Breast epithelium (tissue), 4 donors: ENCODE measurements at places on chromosomes 4 and X. TPM values are rescaled to one million over a fixed set of nuclear protein-coding genes. Genes with fewer than 3 reads are reported as not detected.

The CLNK gene
- not detected for total RNA-seq

The STK32B gene
- total RNA-seq, result 4.6 TPM

The GK gene
- total RNA-seq, result 12.1 TPM

The MPC1L gene
- not detected for total RNA-seq

The SRPK3 gene
- 0.33 TPM for total RNA-seq

The RAB41 gene
- total RNA-seq, result not detected

The CT45A10 gene
- total RNA-seq, result not detected

The ETDA gene
- not detected for total RNA-seq

The CT45A2 gene
- not detected for total RNA-seq

- DNase-seq, result no peak
- no peaks in the 10 kb centered on the region for H3K27me3 ChIP-seq
- H3K4me3 ChIP-seq, result no peak overlapping the region
Measured at GRCh38 chr4:146105464-146105863, 70.1 kb upstream of the LSM6 start.

GRCh38 chr4:173490256-173490655 is 39.8 kb downstream of the HAND2 start:
- H3K27ac ChIP-seq, result no peak overlapping the region
- H3K27me3 ChIP-seq, result no peaks in the 10 kb centered on the region

GRCh38 chr4:90226734-90227133 is 99.5 kb downstream of the CCSER1 start:
- no peaks in the 10 kb centered on the region for H3K4me1 ChIP-seq
- no peak for DNase-seq
- no peaks in the 10 kb centered on the region for H3K36me3 ChIP-seq
- H3K4me3 ChIP-seq, result no peak overlapping the region
- no peak overlapping the region for H3K27ac ChIP-seq

- H3K36me3 ChIP-seq, result no peaks in the 10 kb centered on the region
- DNase-seq, result no peak
- H3K4me3 ChIP-seq, result no peak overlapping the region
- no peaks in the 10 kb centered on the region for H3K27me3 ChIP-seq
- H3K4me1 ChIP-seq, result no peaks in the 10 kb centered on the region
- H3K27ac ChIP-seq, result no peak overlapping the region
Measured at GRCh38 chr4:150950657-150951288, 64.3 kb downstream of the LRBA start.

GRCh38 chr4:90443231-90443630 is 316.0 kb downstream of the CCSER1 start:
- DNase-seq, result no peak
- H3K27me3 ChIP-seq, result no peaks in the 10 kb centered on the region
- H3K27ac ChIP-seq, result no peak overlapping the region
- no peaks in the 10 kb centered on the region for H3K4me1 ChIP-seq
- H3K4me3 ChIP-seq, result no peak overlapping the region
- no peaks in the 10 kb centered on the region for H3K36me3 ChIP-seq

GRCh38 chr4:1139860-1140259 is 26.5 kb upstream of the RNF212 start:
- H3K27ac ChIP-seq, result no peak overlapping the region
- DNase-seq, result no peak

DNA sequence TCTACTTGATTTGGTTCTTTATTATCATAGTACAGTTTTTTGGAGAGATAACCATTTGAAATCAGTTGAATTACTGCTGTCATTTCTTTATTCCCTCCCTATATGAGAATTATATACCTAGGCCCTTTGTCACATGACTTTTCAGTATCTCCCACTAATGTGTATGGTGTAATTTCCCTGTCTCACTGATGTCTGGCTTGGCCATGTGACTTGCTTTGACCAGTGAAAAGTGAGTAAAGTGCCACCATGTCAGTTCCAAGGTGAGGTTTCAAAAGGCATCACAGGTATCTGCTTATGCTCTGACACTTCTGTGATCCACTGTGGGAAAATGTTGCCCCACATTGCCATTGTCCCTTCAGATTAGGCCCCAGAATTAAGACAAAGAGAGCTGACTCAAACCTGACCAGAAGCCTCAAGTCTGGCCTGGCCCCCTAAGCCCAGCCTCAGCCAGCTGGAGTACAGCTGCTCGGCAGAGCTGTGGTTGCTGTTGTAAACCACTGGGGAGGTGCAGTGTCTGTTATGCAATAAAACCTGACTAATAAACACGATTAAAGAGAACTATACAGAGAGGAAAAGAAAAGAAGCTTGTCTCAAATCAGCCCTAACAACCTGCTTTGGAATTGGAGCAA is 27.5 kb downstream of the SETD7 start:
- H3K4me1 ChIP-seq, result no peaks in the 10 kb centered on the region
- no peaks in the 10 kb centered on the region for H3K27me3 ChIP-seq
- no peak overlapping the region for H3K27ac ChIP-seq
- H3K36me3 ChIP-seq, result no peaks in the 10 kb centered on the region

DNA sequence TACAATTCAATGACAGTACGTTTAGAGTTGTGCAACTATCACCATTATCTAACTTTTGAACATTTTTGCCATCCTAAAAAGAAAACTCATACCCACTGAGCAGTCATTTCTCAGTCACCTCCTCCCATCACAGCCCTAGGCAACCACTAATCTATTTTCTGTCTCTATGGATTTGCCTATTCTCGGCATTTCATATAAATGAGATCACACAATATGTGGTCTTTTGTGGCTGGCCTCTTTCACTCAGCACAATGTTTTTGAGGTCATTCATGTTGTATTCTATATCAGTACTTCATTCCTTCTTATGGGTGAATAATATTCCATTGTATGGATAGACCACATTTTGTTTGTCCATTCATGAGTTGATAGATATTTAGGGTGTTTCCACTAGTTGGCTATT is 103.0 kb downstream of the PPEF1 start:
- H3K27me3 ChIP-seq, result no peaks in the 10 kb centered on the region
- H3K4me1 ChIP-seq, result no peaks in the 10 kb centered on the region
- no peaks in the 10 kb centered on the region for H3K36me3 ChIP-seq
- no peak overlapping the region for H3K27ac ChIP-seq

DNA sequence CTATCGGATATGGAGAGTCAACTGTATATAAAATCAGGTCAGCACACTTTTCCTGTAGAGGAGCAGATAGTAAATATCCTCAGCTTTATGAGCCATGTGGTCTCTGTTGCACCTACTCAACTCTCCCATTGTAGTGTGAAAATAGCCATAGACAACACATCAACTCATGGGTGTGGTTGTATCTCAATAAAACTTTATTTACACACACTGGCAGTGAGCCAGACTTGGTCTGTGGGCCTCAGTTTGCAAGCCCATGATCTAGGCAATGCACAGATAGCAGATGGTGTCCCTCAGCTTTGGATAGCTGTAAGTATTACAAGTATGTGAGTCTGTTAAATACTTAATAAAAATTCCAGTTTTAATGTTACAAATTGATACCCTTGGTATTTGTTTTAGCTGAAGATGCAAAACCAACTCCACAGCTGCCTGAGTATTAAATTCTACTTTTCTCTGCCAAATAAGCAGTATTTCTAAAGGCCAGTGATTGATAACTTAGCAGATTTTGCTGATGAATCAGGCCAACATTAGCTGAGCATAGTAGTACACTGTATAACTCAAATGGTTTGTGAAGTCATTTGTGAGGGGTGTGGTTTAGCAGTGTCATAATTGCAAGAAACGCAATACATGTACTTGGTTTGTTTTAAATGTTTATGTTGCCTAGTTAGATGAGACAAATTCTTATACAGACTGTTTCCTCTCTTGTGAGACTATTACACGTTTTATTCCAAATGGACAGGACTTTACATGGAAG is 87.3 kb downstream of the GPR143 start:
- no peaks in the 10 kb centered on the region for H3K4me1 ChIP-seq
- no peak for DNase-seq
- no peaks in the 10 kb centered on the region for H3K36me3 ChIP-seq
- no peak overlapping the region for H3K4me3 ChIP-seq
- H3K27me3 ChIP-seq, result no peaks in the 10 kb centered on the region
- H3K27ac ChIP-seq, result no peak overlapping the region

DNA sequence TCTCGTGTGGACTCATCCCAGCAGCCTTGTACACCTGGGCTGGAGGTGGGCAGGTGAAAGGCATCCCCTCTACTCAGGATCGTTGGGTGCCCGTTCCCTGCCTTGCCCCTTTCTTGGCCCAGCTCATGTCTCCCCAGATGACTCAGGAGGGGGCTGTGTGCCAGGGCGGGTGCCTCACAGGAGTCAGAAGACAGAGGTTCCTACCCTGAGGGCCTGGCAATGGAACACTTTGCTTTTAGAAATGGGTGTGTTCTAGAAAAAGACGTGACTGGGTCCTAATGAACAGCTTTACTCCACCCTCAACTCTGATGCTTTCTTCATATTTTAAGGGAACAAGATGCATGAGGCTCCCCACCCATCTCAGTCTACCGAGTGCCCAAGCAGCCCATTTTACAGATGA is 22.5 kb upstream of the TRIM2 start:
- no peak overlapping the region for H3K27ac ChIP-seq
- H3K36me3 ChIP-seq, result no peaks in the 10 kb centered on the region
- H3K27me3 ChIP-seq, result no peaks in the 10 kb centered on the region
- H3K4me1 ChIP-seq, result no peaks in the 10 kb centered on the region
- DNase-seq, result no peak

GRCh38 chrX:51598899-51599298 is 19.8 kb downstream of the CENPVL3 start:
- peaks cover 70% of the 10 kb centered on the region for H3K27me3 ChIP-seq
- H3K4me1 ChIP-seq, result no peaks in the 10 kb centered on the region
- no peak for DNase-seq

- no peak for DNase-seq
- H3K4me3 ChIP-seq, result no peak overlapping the region
- H3K4me1 ChIP-seq, result no peaks in the 10 kb centered on the region
- no peaks in the 10 kb centered on the region for H3K27me3 ChIP-seq
- H3K36me3 ChIP-seq, result peaks cover 3% of the 10 kb centered on the region
- H3K27ac ChIP-seq, result no peak overlapping the region
Measured at GRCh38 chr4:125368146-125368545, 53.4 kb downstream of the FAT4 start.

DNA sequence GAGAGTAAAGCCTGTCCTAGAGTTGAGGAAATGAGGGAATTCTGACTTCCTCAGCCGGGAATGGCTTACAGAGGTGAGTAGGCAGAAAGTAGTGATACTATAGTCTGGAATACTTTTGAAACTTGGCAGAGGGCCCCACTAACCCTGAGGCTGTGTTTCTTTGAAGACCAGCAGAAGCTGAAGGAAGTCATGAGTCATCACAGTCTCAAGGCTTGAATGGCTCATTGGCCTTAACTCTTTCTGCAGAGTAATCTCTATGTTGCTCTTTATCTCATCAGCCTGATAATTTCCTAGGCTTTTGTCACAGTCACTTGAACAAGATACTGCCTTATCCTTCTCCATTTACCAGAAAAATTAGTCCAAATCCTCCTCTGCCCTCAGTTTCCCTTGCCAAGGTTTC is 80.8 kb downstream of the ANKRD50 start:
- H3K27me3 ChIP-seq, result no peaks in the 10 kb centered on the region
- no peak overlapping the region for H3K4me3 ChIP-seq
- no peak overlapping the region for H3K27ac ChIP-seq

DNA sequence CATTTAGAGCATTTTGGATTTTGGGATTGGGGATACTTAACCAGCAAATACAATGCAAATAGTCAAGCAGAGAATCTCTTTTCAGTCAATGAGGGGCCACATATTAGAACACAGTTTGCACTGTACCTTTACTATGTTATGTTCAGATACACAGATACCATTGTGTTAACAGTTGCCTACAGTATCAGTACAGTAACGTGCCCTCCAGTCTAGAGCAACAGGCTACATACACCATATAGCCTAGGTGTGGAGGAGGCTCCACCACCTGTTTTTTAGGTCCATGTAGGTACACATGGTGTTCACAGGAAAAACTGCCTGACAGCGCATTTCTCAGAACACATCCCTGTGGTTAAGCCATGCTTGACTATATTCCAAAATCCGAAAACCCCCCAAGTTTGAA is 9.1 kb downstream of the GRPEL1 start:
- no peak overlapping the region for H3K4me3 ChIP-seq
- DNase-seq, result no peak
- H3K4me1 ChIP-seq, result no peaks in the 10 kb centered on the region
- peaks cover 4% of the 10 kb centered on the region for H3K36me3 ChIP-seq
- H3K27me3 ChIP-seq, result no peaks in the 10 kb centered on the region
- no peak overlapping the region for H3K27ac ChIP-seq

GRCh38 chr4:126427853-126428252 is 1113.1 kb downstream of the FAT4 start:
- no peaks in the 10 kb centered on the region for H3K4me1 ChIP-seq
- no peak for DNase-seq
- H3K27ac ChIP-seq, result no peak overlapping the region
- no peak overlapping the region for H3K4me3 ChIP-seq

GRCh38 chr4:16386711-16387320 is 160.5 kb upstream of the TAPT1 start:
- no peak for DNase-seq
- no peaks in the 10 kb centered on the region for H3K36me3 ChIP-seq
- H3K4me1 ChIP-seq, result no peaks in the 10 kb centered on the region
- H3K27ac ChIP-seq, result no peak overlapping the region
